ENCODE measurements at places on chromosomes 6 and 20.
A peak's percentile ranks its signal among the peaks of the same experiment; 100 is the strongest.

DNA sequence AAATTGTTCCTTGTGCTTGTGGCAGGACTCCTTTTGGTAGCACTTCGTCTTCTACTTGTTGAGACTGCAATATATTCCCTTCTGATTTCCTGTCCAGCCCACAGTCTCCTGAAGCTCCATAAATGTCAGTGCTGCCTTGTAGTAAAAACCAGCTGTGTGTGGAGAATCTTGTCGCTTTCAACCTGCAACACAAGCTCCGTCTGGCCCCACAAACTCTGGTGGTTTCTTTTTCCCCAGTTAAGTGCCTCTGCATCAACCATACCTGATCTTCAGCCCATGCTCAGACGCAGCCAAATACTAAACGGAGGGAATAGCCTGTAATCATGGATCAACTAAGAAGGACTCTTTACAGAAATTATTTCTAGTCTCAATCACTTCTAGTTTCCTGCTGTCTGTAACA lies 1133.3 kb upstream of the ADGRB3 start:
- no peak overlapping the region for H3K27ac ChIP-seq
- H3K4me3 ChIP-seq: no peak overlapping the region
- DNase-seq: no peak
- no peaks in the 10 kb centered on the region for H3K36me3 ChIP-seq
- no peaks in the 10 kb centered on the region for H3K27me3 ChIP-seq
- no peaks in the 10 kb centered on the region for H3K4me1 ChIP-seq

DNA sequence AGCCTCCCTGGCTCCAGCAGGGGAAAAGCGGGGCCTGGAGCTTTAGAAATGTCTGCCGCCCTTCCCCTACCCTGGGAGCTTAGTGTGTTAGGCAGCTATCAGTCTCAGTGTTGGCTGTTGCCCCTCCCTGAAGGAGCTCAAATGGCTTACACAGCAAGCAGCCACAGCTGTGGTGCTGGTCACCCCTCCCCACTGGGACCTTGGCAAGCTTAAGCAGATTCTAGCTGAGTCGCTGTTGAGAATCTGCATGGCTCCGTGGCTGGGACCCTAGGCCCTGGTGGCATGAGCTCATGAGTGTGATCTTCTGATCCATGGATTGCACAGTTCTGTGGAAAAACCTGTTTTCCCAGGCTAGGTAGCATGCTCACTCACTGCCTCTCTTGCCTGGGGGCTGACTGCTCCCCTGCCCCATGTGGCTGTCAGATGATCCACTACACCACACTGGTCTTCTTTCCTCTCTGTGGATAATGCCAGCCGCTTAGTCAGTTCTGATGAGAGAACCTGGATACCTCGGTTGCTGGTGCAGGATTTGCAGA lies 714.0 kb downstream of the MAFB start:
- no peaks in the 10 kb centered on the region for H3K27me3 ChIP-seq
- no peaks in the 10 kb centered on the region for H3K4me1 ChIP-seq
- no peaks in the 10 kb centered on the region for H3K36me3 ChIP-seq
- no peak overlapping the region for H3K27ac ChIP-seq

DNA sequence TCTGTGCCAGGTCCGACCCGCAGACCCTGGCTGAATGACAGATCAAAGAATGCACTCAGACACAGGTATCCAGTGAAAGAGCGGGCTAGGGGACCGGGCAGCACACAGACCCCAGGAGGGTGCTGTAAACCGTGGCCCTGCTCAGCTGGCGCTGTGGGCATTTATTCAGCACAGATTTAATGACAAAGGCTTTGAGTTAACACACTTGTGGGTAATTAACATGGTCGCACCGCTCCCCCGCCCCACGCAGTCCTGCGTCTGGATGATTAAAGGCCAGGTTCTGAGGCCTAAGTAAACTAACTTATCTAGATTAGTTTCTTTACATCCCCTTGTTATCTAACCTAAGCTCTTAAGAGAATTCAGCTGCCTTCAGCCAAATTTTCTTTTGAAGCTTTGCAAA lies 3.5 kb downstream of the MAK start:
- no peak overlapping the region for H3K27ac ChIP-seq
- no peak overlapping the region for H3K4me3 ChIP-seq
- H3K4me1 ChIP-seq: no peaks in the 10 kb centered on the region
- no peak for DNase-seq

DNA sequence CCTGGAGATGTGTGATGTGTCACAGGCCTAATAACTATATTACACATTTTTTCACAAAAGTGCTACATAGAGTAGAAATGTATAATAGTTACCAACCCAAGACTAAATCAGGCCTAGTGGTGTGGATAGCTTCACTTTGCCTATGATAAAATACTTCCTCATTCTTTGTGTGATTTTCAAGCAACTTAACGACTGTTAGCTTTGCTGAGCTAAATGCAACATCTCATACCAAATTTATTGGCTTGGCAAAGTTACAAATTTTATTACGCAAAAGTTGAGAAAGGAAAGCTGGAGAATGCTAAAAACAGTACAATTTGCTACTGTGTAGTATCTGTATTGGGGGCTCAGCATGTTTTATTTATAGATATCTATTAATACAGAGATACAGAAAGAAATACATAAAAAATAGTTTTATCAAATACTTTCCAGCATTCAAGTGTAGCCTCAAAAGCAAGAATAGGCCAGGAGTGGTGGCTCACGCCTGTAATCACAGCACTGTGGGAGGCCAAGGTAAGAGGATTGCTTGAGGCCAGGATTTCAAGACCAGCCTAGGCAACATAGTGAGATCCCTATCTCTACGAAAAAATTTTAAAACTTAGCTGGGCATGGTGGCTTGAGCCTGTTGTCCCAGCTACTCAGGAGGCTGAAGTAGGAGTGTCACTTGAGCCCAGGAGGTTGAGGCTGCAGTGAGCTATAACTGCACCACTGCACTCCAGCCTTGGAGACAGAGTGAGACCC lies 3.6 kb upstream of the EDN1 start:
- no peak for DNase-seq
- no peaks in the 10 kb centered on the region for H3K36me3 ChIP-seq

DNA sequence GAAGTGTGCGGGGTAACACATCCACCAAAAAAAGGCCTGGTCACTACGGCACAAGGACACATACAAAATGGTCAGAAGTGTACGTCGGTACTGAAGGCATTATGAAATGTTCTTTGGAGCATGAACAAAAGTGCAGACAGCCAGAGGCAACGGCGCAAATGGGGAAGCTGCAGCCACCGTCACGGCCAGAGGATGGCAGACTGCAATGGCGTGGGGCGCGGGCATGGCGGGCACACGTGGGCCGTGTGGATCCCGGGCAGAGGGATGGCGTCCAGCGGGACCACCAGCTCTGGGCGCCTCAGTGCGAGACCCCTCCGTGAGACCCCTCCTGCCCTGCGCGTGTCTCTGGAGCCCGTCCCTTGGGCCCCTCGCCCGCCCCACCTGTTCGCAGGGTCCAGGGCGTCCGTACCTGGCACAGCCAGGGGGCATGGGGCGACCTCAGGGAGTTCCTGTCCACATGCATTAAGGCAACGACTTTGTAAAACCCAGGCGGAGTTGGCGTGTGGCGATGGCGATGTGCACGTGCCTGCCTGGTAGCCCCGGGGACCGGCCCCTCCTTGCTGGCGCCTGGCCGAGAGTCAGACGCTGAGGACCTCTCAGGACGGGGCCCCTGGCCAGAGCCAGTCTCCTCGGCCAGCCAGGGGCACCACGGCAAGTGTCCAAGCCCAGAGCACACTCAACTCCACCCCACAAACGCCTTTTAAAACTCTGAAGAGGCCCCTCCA lies 39.5 kb upstream of the CHRNA4 start:
- H3K27me3 ChIP-seq: peaks cover 16% of the 10 kb centered on the region
- no peaks in the 10 kb centered on the region for H3K4me1 ChIP-seq
- DNase-seq: no peak
- H3K4me3 ChIP-seq: no peak overlapping the region
- no peak overlapping the region for H3K27ac ChIP-seq

DNA sequence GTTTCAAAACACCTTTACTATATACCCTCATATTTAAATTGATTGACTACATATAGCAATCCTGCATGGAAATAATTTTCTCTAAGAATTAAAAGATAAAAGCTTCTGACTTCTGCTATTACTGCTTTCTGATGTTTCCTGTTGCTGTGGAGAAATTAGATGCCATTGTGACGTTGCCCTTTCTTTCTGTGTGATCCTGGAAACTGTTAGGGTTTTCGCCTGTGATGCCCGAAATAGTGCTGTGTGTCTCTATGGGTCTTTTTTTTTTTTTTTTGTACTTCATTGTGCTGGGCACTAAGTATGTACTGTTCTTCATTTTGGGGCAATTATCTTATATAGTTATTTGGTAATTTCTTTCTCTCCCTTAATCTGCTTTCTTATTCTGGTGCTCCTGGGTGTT lies 205.0 kb downstream of the ARID1B start:
- H3K27ac ChIP-seq: no peak overlapping the region
- peaks cover 44% of the 10 kb centered on the region for H3K4me1 ChIP-seq
- DNase-seq: no peak
- no peaks in the 10 kb centered on the region for H3K27me3 ChIP-seq

DNA sequence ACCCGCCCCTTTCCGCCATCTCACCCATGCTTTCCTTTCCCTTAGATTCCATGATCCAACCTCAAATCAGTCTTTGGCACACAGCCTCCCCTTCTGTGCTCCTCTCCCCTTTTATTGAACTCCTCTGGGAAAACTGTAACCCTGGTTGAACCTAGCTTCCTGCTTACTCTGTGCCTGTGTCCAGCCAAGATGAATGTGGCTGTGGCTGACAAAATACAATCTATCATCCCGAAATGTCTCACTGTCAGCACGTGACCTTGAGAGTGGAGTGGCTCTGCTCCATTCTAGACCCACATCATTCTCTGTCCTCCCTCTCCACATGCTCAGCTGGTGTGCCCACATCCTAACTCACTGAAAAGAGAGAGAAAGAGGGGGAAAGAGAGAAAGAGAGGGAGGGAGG lies 11.0 kb downstream of the NCR2 start:
- no peak overlapping the region for H3K27ac ChIP-seq
- peak; percentile 40 for DNase-seq
- peaks cover 14% of the 10 kb centered on the region for H3K4me1 ChIP-seq
- peaks cover 50% of the 10 kb centered on the region for H3K27me3 ChIP-seq
- no peaks in the 10 kb centered on the region for H3K36me3 ChIP-seq
- no peak overlapping the region for H3K4me3 ChIP-seq

- H3K27me3 ChIP-seq: peaks cover 11% of the 10 kb centered on the region
- no peak for DNase-seq
- no peak overlapping the region for H3K4me3 ChIP-seq
- H3K36me3 ChIP-seq: no peaks in the 10 kb centered on the region
Measured at GRCh38 chr20:13878566-13878965, 93.7 kb downstream of the NDUFAF5 start.

- H3K4me3 ChIP-seq: no peak overlapping the region
- peaks cover 19% of the 10 kb centered on the region for H3K4me1 ChIP-seq
- no peak for DNase-seq
- no peaks in the 10 kb centered on the region for H3K27me3 ChIP-seq
Measured at GRCh38 chr6:75488033-75488432, 5.6 kb downstream of the FILIP1 start.

GRCh38 chr6:23775127-23775526 lies 350.9 kb upstream of the NRSN1 start:
- H3K27ac ChIP-seq: no peak overlapping the region
- no peak overlapping the region for H3K4me3 ChIP-seq
- DNase-seq: no peak
- H3K36me3 ChIP-seq: no peaks in the 10 kb centered on the region
- H3K4me1 ChIP-seq: peaks cover 5% of the 10 kb centered on the region

- H3K4me3 ChIP-seq: no peak overlapping the region
- DNase-seq: no peak
- H3K36me3 ChIP-seq: peaks cover 6% of the 10 kb centered on the region
Measured at GRCh38 chr20:48680650-48681049, 147.1 kb downstream of the PREX1 start.

DNA sequence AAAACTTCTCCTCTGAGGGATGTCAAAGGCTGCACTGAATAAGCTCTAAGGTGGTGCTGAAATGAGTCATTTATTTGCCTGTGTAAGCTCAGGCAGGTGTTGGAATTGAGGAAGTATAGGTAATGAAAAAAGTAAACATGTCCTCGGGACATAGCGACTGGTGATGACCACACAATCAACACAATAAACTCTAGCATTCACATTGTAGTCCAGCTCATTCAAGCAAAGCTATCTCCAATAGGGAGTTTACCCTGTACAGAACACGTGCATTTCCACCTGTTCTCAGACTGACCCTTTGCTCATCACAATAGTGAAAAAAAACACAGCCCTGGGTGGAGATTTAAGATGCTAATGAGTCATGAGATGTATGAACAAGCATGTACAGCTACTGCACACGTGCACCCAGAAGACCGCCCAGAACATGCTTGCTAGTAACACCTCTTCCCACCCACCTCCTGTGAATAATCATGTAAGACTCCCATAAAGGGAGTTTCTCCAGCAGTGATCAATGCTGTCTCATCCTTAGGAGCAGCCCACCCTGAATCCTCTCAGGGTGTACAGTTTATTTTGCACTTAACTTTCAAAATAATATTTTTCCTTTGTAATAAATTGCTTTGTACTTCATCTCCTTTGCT lies 33.0 kb upstream of the POU5F1 start:
- H3K36me3 ChIP-seq: no peaks in the 10 kb centered on the region
- peak overlapping the region; percentile 61 for H3K4me3 ChIP-seq
- peaks cover 12% of the 10 kb centered on the region for H3K27me3 ChIP-seq
- peaks cover 12% of the 10 kb centered on the region for H3K4me1 ChIP-seq
- H3K27ac ChIP-seq: peak overlapping the region; percentile 85

DNA sequence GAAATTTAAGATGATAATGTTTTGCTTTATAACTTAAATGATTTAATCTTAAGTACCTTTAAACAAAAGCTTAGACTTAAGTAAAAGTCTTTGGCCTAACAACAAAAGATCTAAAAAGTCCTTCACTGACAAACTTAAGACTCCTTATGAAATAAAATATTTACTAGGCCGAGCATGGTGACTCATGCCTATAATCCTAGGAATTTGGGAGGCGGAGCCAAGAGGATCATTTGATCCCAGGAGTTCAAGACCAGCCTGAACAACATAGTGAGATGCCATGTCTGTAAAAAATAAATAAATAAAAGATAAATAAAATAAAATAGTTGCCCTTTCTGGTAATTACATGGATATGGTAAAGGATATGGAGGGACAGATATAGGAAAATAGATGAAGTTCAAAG lies 12.4 kb downstream of the KATNA1 start:
- DNase-seq: no peak
- H3K27me3 ChIP-seq: no peaks in the 10 kb centered on the region

DNA sequence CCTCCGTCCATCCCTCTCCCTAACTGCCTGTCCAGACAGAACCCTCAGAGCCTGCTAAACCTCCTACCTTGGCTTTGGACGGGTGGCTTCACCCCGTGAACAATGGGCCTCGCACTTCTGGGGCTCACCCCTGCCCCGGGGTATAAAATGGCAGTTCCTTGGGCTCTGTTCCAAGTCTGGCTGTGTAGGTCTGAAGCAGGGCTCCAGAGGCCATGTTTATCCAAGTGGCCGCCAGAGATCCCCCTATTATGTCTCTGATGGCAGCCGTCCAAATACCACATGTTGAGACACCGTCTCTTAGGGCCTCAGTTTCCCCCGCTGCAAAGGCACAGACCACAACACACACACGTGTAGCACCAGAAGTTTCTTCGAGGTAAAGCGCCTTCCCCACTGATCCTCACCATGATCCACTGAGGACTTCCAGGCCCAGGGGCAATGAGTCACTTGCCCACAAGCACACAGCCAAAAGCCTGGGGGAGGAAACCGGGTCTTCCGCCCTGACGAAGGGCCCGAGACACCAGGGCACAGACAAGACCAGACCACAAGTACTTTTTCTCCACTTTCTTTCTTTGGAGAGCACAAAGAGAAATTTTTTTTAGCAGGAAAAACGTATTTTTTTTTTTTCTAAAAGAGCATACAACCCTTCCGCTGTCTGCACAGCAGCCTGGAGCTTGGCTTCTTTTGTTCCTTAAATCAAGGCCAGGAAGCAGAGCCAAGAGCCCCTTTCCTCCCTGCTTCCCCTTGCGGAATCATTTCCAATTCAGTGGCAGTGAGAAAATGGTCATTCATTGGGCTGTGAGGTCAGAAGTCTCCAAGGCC lies 11.8 kb downstream of the CPNE5 start:
- H3K36me3 ChIP-seq: no peaks in the 10 kb centered on the region
- no peak overlapping the region for H3K27ac ChIP-seq
- peaks cover 17% of the 10 kb centered on the region for H3K4me1 ChIP-seq
- H3K27me3 ChIP-seq: no peaks in the 10 kb centered on the region
- no peak overlapping the region for H3K4me3 ChIP-seq
